ENCODE measurements at places on chromosomes 7 and 10.

DNA sequence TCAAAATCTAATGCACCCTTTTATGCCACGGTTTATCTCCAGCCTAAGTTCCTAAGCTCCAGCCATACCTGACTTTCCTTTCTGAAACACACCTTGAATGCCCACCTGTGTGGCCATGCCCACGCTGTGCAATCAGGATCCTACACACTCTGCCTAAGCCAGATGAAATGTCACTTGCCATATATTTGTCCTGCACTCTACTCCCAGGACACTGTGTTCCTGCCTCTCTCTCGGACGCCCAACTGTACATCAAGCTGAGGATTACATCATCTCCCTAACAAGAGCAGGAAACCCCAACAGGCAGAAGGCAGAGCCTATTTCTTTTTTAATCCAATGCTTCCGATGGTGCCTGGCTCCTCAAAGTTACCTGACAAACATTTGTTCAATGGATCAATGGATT lies 214.6 kb downstream of the SFMBT2 start:
- no peak for DNase-seq

DNA sequence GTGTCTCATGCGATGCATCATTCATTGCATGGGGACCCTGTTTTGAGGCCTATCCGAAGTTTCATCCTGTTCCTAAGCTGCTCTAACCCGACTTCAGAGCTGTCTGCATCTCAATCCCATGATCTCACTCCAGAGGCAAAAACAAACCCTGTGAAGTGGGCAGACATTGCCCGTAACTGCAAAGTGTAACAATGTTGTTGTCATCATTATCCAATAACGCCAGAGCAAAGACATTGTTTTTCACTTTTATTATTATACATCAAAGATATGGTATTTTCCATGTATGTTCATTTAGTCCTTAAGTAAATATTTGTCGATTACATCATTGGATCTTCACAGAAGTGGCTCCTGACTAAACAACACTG lies 246.7 kb downstream of the KLF6 start:
- DNase-seq: no peak

DNA sequence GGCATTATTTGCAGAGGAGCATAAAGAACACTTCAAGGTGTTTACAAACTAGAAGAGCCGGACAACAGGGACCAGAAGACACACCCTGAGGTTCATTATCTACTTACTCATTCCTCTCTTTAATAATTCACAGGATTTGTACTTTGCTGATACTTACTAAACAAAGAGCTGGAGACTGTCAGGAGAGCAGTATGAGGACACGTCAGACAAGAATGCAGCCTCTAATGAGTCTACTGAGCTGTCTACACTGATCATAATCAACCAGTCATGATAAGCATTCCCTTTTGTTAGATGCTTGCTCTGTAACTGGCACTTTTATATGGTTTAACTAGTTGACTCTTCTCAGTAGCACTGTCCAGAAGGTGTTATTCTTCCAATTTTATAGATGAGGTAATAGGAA lies 243.3 kb upstream of the CDC14C start:
- DNase-seq: no peak

DNA sequence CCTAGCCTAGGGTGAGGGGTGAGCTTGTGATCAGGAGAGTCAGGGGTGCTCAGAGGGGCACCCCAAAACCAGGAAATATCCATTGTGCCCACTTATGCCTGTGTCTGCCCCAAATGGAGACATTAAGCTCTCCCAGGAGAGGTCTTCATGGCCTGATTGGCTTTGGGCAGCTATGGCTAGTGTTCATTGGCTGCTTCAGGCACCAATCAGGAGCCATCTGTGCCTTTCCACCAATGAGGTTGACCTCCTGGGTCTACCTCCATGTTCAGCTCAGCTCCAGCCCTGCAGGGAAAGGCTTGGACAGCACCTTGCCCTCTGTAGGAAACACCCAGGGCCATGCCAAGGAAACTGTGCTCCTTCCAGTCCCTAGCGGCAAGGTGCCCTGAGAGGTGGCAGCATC lies 23.9 kb upstream of the HSPB1 start:
- no peak for DNase-seq

GRCh38 chr10:6346631-6347030 lies 143.9 kb downstream of the PFKFB3 start:
- DNase-seq: no peak

DNA sequence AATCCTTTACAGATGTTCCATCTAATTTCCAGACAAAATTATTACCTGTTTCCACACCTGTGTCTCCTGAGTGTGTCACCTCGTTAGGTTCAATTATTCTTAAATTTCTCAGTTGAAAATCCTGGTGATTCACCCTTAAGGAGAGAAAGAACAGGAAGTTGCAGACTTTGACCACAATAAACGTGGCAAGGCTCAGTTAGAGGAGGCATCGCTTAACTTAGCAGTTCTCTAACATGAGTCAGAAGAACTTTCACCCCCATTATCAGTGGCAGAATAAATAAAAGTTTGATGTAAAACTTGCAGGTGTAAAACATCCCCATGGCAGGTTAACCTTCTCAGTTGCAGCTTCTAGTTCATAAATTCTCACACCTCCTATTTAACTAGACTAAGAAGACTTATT lies 8.3 kb downstream of the XPNPEP1 start:
- DNase-seq: no peak

GRCh38 chr10:23419655-23420329 lies 19.1 kb upstream of the OTUD1 start:
- no peak for DNase-seq

DNA sequence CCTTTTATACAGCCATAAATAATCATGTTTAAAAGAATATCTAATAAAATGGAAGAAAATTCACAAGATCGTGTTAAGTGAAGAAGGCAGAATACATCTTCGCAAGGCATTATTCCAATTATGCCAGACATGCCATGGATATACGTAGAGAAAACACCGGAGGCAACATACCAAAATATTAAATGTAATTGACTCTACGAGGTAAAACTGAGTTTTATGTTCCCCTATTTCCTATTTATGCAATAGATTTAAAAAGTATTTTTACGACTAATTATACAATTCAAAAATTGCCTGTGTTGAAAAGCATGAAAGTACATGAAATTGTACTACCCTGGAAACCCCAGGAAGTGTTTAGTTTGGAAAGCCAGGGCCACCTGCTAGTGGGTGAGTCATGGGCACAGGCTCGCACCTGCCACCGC lies 936 bp upstream of the REPIN1 start:
- DNase-seq: no peak

DNA sequence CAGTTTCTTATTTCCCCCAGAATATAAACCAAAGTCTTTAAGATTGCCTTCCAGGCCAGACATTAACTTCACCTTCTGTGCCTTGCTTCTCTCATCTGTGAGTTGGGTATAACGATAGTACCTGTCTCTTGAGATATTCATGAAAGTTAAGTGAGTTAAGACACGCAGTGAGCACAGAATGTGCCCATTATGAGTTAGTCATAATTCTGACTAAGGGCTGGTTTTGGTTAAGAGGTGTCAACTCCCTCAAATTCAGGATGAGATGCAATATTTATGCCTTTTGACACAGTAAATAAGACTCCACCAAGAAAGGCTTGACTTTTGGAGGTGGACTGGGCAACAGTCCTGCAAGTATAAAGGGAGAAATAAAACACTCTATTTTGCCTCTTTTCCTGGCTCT lies 528.7 kb upstream of the IGFBP3 start:
- no peak for DNase-seq

DNA sequence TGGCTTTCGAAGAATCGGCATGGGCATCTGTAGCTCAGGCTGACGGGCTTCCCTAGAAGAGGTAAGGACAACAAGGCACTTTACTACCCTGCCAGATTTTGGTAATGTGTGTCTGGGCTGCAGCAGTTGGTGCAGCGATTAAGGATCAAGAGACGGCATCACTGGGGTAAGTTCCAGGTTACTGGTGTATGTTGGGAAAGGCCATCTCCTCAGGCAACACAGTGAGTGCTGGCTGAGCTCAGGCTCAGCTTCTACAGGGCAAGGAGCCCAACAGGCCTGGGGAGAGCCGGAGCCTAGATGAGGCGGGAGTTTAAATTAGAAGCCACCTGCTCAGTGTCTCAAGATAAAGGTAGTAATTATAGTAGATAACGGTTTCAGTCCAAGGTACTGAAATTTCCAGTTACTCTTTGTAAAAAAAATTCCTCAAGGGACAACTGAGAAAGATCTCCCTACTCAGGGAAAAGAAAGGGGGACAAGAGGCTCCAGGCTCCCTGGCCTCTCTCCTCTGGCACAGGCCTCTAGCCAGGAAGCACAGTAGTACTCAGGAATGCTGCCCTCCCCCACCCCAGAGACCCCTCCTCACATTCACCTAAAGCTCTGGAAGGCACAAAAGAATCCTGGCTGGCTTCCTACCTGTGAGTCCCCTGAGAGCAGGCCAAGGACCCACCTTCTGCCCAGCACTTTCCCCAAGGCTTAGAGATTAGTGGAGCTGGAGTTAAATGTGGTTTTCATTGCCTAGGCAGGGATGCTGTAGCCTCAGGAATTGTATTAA lies 3.9 kb downstream of the CXCL12 start:
- no peak for DNase-seq

DNA sequence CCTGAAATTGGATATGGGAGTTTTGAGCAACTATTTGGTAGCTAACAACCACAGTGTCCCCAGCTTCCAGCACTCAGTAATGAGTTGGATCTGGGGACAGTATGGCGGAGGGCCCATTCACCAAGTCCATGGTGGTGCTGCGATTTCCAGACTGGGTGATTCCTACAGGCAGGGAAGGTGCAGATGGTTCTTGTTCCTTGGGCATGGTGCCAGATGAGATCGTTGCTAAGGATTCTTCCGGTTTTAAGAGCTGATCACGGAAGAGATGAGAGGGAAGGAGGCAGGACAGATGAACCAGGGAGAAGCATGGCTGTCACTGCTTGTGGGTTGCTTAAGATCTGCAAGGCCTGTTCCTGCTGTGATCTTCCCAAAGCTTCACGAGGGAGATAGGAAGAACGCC lies 380.3 kb downstream of the TCERG1L start:
- no peak for DNase-seq

DNA sequence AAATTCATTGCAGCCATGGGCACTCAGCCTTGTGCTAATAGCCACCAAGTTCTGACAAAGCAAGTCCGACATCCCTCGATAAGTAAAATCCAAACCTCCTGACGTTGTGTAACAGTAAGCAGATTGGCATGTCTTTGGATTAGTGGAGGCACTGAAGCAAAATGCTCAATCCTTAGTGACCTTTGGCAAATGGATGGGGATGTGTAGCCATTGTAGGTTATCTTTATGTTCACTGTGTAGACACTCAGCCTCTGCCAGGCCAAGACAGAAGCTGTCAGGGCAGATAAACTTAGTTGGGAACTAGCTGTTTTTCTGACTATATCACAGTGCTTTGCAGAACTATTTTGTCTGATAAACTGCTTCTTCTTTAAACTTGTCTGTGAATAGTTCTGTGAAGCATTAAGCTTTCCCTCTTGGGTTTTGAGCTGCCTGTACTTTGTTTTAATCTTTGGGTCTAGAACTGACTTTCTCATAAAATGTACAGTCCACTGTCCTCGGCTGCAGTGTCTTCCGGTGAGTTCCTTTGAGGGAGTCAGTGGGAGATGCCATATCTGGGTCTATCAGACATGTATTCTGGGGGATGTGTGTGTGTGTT lies 220.8 kb downstream of the LRMDA start:
- no peak for DNase-seq

GRCh38 chr10:53606981-53607380 lies 834.4 kb upstream of the MBL2 start:
- no peak for DNase-seq

- no peak for DNase-seq
These were observed 88.4 kb downstream of the CCDC71L start for GRCh38 chr7:106572394-106573124.

DNA sequence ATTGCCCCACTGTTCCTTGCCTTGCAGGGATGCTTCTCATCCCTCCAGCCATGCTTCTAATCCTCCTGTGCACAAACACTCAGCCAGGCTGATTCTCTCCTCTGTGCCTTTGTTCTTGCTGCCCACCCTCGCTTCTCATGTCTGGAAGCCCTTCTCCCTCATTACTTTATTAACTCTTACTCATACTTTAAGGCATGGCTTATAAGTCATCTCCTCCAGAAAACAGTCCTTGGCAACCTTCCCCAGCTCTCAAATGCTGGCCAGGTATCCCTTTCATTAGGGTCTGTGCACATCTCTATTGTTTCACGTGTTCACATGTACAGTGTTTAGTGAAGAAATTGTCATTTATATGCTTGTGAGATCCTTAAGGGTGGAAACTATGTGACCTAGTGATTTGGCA lies 62.9 kb downstream of the ITGB8 start:
- no peak for DNase-seq

DNA sequence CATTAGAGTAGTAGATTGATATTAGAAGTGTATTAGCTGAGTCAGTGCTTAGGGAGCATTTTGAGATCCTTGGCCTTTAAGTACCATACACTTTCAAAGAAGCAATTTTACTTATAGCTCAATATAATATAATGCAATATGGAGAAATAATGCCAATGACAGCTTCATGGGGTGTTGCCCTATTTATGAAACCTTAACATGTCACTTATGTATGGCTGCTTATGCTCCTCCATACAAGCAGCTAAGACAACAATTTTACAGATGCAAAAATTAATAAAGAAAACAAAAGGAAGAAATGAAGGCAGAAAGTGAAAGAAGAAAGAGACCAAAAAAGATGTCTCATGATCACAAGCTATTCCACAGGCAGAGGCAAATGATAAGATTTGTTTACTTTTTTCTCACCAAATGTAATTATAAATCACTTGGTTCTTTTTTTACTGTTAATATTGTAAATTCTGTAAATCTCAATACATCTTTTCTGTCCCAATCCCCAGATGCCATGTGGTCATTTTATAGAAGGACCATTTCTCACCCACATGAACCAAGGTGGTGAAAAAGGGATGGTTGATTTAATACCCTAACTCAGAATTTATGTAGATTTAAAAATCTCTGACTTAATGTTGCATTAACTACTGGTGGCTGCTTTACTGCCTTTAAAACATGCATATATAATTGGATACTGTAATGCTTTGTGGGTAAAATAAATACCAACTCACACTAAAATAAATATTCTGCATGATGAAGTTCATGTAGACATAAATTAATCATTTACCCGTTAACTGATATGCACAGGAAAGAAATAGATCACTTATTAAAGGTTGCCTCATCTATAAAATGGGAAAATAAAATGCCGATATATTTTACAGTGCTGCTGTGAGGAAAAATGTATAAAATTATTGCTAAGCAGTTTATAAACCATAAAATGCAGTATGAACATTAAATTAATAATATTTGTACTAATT lies 33.5 kb upstream of the RHOBTB1 start:
- DNase-seq: no peak

DNA sequence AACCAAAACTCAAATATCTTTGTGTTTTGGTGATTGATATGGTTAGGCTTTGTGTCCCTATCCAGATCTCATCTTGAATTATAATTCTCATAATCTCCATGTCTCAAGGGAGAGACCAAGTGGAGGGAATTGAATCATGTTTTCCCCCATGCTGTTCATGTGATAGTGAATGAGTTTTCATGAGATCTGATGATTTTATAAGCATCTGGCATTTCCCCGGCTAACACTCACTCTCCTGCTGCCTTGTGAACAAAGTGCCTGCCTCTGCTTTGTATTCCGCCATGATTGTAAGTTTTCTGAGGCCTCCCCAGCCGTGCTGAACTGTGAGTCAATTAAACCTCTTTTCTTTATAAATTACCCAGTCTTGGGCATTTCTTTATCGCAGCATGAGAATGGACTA lies 419.5 kb downstream of the SH2D4B start:
- no peak for DNase-seq

- no peak for DNase-seq
These were observed 842 bp downstream of the KBTBD2 start for GRCh38 chr7:32890793-32891042.

GRCh38 chr7:40972426-40972825 lies 730.5 kb downstream of the INHBA start:
- no peak for DNase-seq

- no peak for DNase-seq
These were observed 789.8 kb downstream of the PHTF2 start for GRCh38 chr7:78588393-78588792.

- DNase-seq: no peak
These were observed 4.0 kb downstream of the SLC35B4 start for GRCh38 chr7:134312717-134313116.
